Activated B cell treated with CpG ODN at 0.5 μM for 24 hours (primary cell): ENCODE measurements at places on chromosomes 2 and 18. TPM values are rescaled to one million over a fixed set of nuclear protein-coding genes. Genes with fewer than 3 reads are reported as not detected.

DNA sequence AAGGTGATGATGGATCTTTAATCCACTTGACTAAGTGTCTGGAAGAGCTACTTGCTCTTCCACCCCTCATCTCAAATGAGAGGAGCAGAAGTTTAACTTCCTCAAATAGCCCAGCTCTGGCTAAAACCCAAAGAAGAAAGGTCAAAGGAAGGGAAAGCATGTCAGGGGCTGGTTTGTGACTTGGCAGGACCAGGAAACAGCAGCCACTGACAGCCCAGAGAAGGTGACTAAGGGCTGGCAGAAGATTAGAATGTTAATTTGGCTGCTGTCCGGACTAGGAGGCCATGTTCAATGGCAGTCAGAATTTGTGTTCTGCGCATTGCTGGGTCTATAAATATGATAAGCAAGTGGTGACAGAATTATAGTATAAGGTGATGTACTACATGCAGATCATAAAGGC, 386.2 kb downstream of the SETBP1 start:
- DNase-seq, result no peak

The AQP12A gene
- not detected in 2 replicates for total RNA-seq

- DNase-seq, result no peak
These were observed 2.0 kb upstream of the AQP4 start for GRCh38 chr18:26867471-26867870.

- peak; percentile 48 for DNase-seq
These were observed 580 bp downstream of the TMEM163 start for GRCh38 chr2:134718023-134718816.

The STARD6 gene
- total RNA-seq, result not detected in 2 replicates

- DNase-seq, result no peak
These were observed 23.7 kb downstream of the ATOH8 start for GRCh38 chr2:85777441-85777861.
